Stimulated activated naive CD8-positive, alpha-beta T cell treated with anti-CD3 and anti-CD28 coated beads, Interleukin-15, amount 100 ng/mL, for 72 hours (primary cell): ENCODE measurements at places on chromosomes 7 and 10.

GRCh38 chr7:2802504-2803341 lies 41.4 kb downstream of the GNA12 start:
- DNase-seq = no peak

DNA sequence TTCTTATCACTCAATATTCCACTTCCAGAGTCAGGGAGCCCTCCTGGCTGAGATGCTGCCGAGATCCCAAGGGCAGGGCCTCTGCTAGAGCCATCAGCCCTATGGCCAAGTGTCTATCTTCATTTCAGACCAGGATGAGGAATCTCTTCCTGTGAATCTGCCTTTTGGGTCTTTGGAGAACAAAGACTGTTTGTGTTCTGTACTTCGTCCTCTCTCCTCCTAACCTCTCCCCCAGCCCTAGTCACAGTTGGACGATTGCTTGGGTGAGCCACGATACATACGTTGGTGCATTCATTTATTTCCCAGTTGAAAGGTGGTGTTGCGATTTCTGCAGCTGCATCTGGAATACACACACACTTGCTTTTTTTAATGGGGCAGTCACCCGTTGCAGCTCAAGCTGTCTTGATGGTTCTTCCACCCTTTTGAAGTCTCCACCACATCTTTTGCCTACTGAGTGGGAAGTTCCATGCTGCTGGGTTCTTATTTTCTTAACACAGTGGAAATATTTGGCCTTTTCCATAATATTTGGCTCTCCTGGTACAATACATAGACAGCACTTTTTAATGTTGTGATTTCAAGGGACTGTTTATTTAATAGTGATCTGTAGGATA lies 26.7 kb downstream of the SH3PXD2A start:
- no peak for DNase-seq

- DNase-seq = no peak
These were observed 2.1 kb upstream of the ADD3 start for GRCh38 chr10:110005719-110006118.

GRCh38 chr10:57334523-57334922 lies 933.2 kb downstream of the IPMK start:
- no peak for DNase-seq

DNA sequence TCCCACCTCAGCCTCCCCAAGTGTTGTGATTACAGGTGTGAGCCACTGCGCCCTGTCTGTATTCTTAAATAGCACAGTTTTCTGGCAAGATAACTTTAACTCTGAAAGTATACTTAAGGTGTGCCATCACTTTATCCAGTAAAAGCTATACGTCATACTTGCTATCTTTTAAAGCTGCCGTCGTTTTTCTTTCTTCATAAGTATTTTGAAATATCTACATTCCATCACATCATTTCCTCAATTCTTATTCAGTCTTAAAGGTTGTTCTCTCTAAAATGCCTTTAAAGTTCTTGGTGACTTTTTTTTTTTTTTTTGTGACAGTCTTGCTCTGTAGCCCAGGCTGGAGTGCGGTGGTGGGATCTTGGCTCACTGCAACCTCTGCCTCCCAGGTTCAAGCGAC lies 34.7 kb downstream of the PTPN12 start:
- DNase-seq = no peak

GRCh38 chr7:22945584-22945983 lies 68.3 kb downstream of the HYCC1 start:
- DNase-seq = no peak

GRCh38 chr10:71079761-71080380 lies 132.5 kb upstream of the UNC5B start:
- DNase-seq = peak; percentile 1

GRCh38 chr10:50260791-50261281 lies 9.5 kb upstream of the ASAH2 start:
- DNase-seq = peak; percentile 40

DNA sequence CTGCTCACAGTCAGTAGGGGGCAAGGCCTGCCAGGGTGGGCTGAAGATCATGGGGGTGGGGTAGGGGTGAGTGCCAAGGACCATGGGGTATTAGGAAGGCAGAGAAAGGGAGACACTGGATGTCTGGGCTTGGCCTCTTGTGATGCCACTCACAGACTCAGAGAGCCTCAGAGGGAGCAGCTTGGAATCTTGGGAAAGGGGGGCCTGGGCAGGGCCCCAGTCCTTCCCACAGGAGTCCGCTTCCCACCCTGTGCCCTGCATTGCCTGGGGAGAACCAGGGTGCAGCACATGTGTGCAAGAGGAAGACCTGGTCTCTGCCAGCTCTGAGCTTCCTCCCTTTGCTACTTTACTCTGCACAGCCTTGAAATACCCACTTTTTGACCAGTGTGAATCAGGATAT lies 4.3 kb downstream of the ADCY1 start:
- no peak for DNase-seq

GRCh38 chr10:95263864-95264226 lies 27.0 kb downstream of the PDLIM1 start:
- no peak for DNase-seq

DNA sequence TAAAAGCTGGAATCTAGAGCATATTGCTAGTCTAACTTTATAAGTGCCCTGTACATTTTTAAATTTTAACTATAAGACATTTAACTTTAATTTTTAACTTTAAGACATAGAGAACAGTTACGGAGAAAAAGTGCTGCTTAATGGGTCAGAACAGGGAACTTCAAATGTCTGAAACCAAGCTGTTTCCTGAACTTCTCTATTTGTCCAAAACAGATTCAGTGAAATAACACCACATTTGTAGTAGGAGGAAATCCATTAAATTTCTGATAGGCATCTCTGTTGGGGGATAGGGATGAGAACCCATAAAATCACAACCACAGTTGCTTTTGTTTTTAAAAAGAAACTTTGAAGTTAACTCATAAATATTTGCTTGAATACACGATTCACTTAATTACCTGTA lies 170.8 kb upstream of the ANK3 start:
- no peak for DNase-seq

DNA sequence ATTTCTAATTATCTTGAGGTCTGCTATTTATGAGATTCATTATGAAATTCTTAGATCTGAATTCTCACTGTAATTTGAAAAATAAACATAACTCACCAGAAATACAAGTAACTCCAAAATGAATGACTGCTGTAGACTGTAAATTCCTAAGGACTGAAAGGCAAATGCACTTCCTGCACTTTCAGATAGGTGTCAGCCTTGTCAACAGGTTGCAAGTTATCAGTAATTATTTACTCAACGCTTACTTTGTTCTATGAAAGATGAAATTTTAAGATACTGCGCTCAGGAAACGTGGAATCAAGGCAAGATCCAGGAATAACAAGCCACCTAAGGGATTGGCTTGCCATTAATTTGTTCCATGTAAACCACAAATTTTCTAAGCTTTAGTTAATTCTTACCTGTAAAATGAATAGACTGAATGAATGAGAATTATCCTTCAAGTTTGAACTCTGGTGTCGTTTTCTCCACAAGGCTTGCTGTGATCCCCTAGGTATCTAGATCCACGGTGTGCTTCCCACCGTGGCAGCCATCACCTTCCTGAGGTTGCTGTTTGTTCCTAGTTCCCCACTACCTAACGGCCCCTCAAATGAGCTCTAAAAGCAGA lies 12.6 kb downstream of the DHX32 start:
- no peak for DNase-seq

- no peak for DNase-seq
These were observed 311.9 kb downstream of the HGF start for GRCh38 chr7:81457852-81458522.

DNA sequence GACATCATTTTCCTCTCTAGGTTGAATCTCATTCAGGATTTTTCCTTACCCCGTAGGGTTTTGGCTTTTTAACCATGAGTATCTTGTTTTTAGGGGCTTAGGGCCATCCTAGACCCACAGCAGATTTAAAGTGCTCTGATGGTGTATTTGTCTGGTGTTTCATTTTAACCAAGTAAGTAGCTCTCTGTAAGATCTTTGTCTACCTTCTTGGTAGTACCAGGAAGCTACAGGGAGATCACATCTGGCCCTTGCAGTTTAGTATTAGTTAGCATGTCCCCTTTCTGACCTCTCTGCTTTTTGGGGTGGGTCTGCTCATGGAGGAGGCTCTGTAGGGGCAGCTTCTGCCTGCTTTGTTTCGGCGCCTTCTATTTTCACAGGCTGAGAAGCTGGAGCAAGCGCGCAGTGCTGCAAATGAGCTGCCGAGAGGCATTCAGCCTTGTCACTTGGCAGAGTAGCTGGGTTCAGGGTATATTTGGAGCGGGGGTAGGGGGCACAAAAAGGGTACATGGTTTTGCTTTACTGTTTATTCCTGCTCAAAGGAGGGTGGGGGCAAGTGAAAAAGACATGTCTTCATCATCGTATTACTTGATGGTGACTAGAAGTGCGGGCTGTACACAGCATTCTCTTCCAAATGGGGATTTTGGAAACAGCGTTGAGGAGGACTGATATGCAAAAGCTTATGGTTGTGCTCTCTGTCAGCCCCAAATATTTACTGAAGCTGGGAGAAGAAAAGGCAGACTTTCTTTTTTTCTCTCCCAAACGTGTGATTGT lies 146.3 kb downstream of the CELF2 start:
- DNase-seq = no peak

GRCh38 chr10:125079091-125079600 lies 81.2 kb downstream of the CTBP2 start:
- DNase-seq = no peak

GRCh38 chr7:18288322-18289037 lies 207.1 kb upstream of the HDAC9 start:
- no peak for DNase-seq

- DNase-seq = no peak
These were observed 72.3 kb downstream of the TNS3 start for GRCh38 chr7:47509571-47509970.

GRCh38 chr10:74733612-74734011 lies 92.8 kb upstream of the KAT6B start:
- no peak for DNase-seq

DNA sequence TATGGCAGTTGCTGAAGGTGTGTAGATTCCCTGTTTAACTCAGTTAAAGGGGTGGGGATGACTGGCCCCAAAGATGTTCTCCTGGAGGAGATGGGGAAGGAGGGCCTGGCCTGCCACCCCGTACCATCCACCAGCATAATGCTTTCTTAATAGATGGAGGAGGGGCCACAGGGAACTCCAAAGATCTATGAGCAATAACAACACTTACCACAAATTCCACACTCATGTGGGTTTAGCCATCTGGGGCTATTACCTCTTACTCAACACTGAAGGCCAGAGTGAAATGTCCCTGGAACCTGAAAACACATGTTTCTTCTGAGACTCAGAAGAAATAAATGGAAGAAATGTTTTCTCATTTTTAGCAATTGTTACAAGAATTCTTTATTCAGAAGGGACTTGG lies 259.0 kb downstream of the CXCL12 start:
- DNase-seq = no peak

GRCh38 chr7:74084722-74085578 lies 1.3 kb downstream of the LIMK1 start:
- DNase-seq = no peak

- no peak for DNase-seq
These were observed 80.4 kb upstream of the SFMBT2 start for GRCh38 chr10:7491230-7491629.

- no peak for DNase-seq
These were observed 583.5 kb downstream of the SDK1 start for GRCh38 chr7:3884543-3884942.

GRCh38 chr10:13271552-13272163 lies 28.2 kb downstream of the PHYH start:
- DNase-seq = peak; percentile 48

DNA sequence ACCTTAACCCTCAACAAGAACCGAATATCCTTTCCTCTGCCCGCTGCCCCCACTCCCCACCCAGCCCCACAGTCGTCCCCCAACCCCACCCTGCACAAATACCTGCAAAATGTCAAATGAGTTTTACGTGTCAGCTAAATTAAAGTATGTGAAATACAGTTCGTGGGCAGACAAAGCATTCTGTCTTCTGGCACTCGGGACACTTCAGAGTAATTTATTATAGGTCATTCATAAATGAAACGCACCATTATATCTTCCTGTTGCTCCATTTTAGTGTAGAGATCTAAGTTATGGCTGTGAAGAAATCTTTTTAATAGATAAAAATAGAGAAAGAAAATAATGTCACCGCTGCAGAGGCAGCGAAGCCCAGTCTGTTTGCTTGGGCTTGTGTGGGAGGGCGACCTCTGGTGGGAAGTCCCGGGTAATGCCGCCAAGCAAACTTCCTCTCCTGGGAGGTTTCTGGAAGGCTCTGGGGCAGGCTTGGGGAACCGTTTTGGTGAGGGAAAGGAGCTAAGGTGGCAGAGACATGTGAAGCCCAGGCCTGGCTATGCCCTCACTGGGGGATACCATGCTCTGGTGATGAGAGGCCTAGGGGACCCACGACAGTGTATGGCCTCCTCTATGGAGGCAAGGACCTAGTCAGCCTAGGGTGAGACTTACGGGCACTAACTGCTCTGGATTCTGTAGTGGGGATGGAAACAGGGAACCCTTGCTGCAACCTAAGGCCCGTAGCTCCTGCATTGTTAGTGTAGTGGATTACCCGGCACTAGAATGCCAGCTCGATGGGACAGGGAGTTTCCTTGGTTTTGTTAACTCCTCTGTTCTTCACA lies 604.9 kb downstream of the LRMDA start:
- DNase-seq = peak; percentile 37

DNA sequence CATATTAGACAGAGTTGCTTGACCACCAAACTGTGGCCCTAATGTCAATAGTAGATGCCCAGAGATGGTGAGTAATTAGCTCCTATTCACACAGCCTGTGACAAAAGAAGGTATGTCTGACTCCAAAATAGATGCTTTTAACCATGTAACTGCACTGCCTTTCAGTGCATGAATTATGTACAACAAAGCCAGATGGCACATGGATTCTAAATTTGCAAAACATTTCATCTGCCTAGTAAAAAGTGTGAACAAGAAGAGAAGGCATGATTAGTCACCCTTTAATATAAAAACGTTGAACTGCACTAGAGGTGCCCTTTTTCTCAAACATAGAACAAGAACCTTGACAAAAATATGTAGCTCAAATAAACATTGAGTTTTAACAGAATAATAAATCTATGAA lies 35.5 kb upstream of the PTPRZ1 start:
- no peak for DNase-seq

DNA sequence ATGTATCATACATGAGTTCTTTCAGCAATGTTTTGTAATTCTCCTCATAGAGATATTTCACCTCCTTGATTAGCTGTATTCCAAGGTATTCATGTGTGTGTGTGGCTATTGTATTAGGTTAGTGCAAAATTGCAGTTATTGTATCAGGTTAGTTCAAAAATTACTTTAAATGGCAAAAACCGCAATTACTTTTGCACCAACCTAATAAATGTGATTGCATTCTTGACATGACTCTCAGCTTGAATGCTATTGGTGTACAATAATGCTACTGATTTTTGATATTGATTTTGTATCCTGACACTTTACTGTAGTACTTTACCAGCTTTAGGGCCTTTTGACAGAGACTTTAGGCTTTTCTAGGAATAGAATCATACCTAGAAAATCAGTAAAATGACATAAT lies 297.4 kb downstream of the ZWINT start:
- DNase-seq = no peak
